KBM-7 (cell line): ENCODE measurements at places on chromosomes 11 and 22.

- DNase-seq: no peak
Measured at GRCh38 chr11:13287681-13288080, 10.1 kb downstream of the BMAL1 start.

- DNase-seq: no peak
Measured at GRCh38 chr11:74557526-74557925, 34.9 kb upstream of the POLD3 start.

GRCh38 chr11:112612250-112612849 lies 348.9 kb upstream of the NCAM1 start:
- DNase-seq: no peak

DNA sequence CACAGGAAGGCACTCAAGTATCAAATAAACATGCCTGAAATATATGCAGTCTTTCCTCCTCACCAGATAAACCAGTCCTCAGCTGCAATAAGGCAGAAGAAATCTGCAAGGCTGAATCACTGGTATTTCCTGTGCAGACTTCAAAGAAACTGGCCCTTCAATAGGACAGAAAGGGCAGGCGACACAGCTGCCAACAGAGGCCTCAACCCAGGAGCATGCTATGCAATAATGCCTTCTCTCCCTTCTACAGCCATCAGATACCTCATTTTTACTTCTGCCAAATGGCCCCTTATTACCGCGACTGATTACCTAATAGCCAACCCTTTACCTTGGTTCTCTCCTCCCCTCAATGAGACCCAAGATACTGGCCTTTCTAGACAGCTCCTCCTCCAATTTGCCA lies 8.0 kb downstream of the NUMA1 start:
- DNase-seq: no peak

GRCh38 chr11:8759634-8760033 lies 77.0 kb downstream of the RPL27A start:
- no peak for DNase-seq

- no peak for DNase-seq
Measured at GRCh38 chr11:92917927-92918326, 51.5 kb upstream of the MTNR1B start.

- DNase-seq: peak; percentile 63
Measured at GRCh38 chr11:57116654-57117053, 65.1 kb upstream of the LRRC55 start.

DNA sequence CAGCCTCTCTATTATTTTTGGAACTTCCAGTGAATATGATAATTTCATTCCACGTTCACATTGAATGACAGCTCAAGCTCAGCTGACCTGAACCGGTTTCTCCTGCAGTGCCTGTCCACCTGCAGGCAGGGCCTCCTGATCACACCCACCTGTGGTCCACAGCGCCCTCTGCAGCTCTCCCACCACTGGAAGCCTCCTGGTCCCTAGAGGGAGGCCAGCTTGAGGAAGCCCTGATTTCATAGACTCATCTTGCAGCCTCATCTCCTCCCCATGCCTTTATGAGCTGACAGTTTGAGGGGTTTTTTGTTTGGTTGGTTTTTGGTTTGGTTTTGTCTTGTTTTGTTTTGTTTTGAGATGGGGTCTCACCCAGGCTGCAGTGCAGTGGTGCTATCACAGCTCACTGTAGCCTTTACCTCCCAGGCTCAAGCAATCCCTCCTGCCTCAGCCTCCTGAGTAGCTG lies 29.9 kb upstream of the MALAT1 start:
- DNase-seq: peak; percentile 79

DNA sequence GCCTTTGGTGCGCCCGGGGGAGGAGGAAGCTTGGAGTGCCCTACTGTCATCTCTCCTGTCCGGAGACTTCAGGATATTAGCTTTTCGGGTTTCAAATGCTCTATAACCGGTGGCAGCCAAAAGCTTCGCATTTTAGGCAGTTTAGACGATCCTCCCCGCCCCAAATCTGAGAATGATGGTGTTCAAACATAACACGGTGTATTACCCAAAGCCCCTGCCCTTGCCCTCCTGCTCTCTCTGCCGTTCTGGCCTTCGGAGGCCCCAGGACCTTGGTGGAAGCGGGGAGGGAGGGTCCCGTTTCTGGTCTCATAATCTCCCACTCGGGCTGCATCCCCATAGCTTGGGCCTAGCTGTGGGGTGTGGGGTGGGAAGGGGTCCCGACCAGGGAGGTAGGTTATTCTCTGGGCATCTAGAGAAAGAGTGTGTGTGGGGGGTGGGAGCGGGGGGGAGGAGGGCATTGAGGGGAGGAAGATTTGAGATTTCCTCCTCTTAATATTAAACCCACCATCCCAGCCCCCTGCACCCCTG lies 2.3 kb downstream of the PKNOX2 start:
- DNase-seq: no peak

DNA sequence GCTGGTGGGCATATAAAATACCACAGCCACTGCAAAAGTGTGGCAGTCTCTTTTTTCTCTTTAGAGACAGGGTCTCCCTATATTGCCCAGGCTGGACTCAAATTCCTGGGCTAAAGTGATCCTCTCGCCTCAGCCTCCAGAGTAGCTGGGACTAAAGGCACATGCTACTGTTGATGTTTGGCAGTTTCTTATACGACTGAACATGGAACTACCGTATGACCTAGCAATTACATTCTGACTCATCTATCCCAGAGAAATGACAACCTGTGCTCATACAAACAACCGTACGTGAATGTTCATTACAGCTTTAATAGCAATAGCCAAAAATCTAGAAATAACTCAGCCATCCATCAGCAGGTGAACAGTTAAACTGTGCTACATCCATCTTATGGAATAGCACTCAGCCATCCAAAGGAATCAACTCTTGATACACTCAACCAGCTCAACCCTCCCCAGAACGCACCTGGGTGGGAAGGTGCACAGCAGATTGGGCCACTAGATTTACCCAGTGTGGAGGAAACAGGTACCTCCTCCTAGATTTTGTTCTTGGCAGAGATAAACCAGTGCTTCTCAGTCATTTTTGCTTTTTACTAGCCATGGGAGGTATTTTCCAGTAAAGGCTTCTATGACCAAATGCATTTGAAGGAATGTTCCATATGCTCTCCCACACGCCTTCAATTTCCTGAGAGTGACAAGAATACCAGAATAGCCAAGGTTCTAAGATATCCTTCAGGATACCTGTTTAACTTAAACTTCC lies 130.5 kb downstream of the MED15 start:
- no peak for DNase-seq

GRCh38 chr11:70761094-70761907 lies 363.0 kb downstream of the CTTN start:
- no peak for DNase-seq

GRCh38 chr22:29208879-29209623 lies 3.4 kb downstream of the EMID1 start:
- no peak for DNase-seq

GRCh38 chr11:118439646-118440045 lies 3.4 kb downstream of the KMT2A start:
- no peak for DNase-seq

- DNase-seq: no peak
Measured at GRCh38 chr11:118914178-118914918, 11.4 kb downstream of the BCL9L start.

DNA sequence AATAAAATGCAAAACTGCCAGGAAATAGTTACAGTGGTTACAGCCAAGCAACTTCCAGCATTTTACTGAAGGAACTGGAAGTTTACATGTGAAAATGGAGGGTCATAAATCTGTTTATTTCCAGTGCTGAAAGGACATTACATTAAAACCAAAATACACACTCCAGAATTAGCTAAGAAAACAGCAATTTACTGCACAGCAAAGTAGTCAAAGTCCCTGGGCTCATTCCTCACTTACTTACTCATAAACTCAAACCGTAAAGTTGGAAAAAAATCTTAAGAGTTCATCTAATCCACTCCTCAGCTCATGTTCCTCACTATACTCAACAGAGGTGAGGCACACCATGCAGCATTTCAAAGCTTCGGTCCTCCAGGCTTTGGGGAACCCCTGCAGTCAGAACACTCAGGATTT lies 17.4 kb downstream of the CTSC start:
- DNase-seq: no peak

DNA sequence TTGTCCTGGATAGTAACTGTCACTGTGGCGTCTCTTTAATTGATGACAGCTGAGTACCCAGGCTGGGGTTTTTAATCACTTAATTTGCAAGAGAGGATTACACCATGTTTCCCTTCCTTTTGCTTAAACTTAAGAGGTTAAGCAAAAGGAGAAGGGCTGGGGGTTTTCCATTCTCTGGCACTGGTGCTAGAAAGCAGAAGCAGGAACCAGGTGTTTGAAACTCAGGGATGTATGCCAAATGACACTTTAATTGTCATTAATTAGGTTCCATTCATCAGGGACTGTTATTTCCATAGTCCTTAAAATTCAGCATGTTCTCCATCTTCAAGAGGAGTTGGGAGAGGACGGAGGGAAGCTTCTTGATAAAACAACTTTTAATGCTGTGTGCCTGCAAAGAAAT lies 746.2 kb downstream of the NELL1 start:
- DNase-seq: no peak

DNA sequence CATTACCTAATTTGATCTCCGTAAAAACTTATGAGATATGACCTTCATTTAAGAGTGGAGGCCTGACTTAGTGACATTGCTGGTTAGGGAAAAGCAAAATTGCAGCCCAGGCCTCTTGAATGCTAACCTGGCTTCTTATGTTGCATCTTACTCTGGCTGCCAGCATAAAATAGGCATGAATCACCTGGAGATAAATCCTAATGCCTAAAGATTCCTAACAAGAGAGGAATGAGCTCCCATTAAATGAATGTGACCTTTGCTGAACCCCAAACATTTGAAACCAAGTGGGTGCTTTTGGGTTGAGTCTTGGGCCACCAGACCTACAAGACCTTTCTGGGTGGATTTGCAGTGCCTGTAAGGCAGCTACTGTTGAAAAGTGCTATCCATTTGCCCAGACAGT lies 1145.6 kb upstream of the TENM4 start:
- DNase-seq: no peak

DNA sequence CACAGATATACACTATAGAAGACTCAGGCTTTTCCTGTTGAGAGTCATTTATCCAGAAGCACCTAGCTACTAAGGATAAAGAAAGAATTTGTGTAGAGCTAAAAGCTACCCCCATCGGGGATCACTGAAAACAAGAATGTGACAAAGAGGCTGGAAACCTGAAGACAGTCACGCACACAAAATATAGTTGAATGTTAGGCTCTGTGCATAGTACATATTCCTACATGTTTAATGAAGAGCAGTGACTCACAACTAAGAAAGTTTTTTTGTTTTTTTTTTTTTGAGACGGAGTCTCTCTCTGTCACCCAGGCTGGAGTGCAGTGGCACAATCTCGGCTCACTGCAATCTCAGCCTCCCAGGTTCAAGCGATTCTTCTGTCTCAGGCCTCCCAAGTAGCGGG lies 8.4 kb downstream of the OR10V1 start:
- no peak for DNase-seq

DNA sequence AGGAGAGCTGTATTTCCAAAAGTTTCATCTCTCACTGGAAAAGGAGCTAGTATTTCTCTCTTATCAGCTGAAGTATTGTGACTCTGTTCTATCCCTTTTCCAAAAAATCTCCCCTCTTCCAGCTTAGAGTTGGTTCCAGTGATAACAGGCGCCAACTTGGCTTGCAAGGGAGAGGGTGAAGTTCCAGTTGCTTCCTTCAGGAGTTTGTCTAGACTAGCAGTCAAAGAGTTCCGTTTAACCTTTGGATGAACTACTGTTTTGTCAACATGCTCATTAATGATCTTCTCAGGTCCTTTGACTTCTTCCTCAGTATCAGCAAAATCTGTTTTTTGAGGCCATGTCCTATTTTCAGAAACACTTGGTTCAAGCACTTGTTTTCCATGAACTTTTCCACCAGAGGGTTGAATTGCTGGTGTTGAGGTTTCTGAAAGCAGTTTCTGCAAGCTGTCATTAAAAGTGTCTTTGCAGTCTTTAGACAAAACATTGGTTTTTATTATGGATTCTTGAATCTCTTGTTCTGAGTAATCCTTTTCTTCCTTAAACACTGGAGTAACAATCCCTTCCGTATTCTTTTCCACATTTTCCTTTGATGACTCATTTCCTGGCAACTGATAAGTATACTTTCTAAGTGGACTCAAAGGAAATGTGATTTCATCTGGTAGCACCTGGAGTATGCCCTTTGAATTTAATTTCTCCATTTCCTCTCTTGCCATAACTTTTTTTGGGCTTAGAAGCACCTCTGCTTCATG lies 39.7 kb upstream of the CCDC89 start:
- no peak for DNase-seq

DNA sequence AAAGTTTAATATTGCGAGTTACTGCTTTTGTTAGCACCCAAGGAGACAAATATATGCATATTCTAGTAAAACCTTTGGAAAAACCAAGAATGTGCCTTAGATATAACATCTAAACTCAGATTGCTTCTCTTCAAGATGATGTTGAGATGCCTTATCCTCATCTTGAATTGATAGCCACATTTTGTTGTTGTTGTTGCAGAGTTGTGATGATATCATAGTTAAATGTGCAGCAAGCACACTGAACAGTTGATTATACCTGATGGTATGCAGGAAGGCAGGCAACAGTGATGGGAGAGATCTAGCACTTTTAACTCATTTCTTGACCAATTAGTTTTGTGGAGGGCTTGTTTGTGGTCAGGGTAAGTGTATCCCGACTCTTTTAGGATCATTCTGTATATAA lies 48.0 kb downstream of the KDM2A start:
- no peak for DNase-seq

GRCh38 chr11:83693306-83693992 lies 407.3 kb upstream of the CCDC90B start:
- no peak for DNase-seq

DNA sequence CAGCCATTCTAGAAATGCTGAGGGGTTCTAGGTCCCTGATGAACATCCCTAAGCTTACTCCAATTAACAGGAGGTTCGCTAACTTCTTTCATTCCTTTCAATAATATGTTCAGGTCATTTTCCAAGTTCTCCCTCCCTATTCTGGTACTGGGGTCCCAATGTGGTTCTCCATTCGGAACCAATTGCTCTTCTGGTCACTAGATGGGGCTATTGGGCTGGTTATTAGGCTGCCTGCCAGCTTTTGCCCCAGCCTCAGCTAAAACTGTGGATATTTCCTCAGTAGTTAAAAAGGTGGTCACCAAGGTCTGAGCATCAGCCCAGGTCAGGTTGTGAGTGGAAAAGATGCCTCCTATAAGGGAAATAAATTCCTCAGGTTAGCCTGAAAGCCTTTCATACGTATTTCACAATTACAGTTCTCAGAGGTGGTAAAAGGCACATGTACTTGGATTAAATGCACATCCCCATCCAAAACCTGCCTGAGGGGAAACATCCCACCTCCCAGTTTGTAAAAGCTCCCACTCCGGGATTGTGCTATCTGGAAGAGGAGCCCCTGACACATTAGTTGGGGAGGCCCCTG lies 161.1 kb upstream of the CCDC179 start:
- DNase-seq: peak; percentile 23

DNA sequence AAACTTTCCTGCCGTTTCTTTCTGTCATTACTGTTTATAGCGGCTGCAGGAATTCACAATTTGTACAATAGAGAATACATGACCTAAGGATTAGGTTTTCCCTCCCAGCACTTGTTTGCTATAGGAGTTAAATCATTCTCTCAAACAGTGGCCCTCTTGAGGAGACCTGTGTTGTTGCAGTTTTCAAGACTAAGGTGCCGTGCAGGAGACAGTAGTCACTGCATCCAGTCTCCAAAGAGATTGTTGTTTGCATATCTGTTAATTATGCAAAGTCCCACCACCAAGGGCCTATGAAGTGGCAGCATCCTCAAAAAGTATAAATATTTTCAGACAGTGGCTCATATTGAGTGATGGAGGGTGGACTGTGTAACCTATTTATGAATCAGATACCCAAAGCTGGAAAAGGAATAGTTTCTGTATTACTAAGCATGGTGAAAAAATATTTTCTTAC lies 2.3 kb downstream of the PRSS23 start:
- peak; percentile 38 for DNase-seq
